ENCODE measurements at places on chromosomes 2 and 18.

DNA sequence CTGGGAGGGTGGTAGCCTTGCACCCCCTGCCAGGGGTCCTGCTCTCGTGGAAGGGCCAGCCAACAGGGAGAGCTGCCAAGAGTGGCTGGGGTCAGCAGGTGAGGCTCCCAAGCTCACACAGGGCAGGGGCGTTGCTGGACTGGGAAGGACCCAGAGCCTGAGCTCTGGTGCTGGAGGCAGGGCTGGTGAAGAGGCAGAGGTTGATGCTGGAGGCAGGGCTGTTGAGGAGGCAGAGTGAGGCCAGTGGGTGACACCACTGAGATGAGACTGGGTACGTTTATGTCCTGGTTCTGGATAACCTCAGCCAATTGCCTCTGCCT, 7.0 kb downstream of the ADRA2B start:
- no peak for DNase-seq

DNA sequence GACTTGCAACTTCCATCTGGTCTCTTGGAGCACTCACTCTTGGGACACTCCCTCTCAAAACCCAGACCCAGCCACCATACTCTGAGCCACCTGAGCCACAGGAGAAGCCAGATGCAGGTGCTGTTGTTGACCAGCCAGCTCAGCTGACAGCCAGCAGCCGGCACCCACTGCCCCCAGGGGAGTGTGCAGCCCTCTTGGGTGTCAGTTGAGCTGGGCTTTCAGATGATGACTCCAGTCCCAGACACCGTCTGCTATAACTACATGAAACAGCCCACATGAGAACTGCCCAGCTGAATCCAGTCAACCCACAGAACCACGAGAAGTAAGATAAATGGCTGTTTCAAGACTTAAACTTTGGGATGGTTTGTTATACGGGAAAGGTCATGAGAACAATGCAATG, 10.7 kb upstream of the IGFBP2 start:
- DNase-seq, result no peak

DNA sequence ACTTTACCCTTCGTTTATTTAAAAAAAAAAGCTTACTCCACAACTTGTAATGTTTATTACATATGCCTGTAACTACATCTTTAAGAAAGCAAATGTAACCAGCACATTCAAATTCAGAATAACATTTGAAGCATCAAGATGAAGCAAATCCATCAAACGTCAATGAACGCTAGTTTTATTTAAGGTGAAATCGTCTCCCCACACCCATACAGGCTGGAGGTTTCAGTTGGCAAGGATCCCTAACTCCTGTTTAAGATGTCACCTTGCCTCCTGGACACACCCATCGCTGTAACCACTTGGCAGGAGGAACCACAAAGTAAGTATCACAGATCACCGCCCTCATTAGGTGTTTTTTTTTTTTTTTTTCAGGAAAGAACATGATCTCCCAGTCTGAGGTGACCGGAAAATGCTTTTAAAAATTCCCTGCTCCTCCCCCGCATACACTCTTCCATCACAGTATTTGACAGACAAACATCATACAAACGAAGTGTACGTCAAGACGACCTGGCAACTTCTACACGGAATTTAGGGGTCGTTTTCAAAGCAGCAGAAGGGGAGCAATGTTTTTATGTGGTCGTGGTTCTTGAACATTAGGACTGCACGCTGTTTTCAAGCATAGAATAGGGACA, 19.7 kb upstream of the STPG4 start:
- DNase-seq, result no peak

DNA sequence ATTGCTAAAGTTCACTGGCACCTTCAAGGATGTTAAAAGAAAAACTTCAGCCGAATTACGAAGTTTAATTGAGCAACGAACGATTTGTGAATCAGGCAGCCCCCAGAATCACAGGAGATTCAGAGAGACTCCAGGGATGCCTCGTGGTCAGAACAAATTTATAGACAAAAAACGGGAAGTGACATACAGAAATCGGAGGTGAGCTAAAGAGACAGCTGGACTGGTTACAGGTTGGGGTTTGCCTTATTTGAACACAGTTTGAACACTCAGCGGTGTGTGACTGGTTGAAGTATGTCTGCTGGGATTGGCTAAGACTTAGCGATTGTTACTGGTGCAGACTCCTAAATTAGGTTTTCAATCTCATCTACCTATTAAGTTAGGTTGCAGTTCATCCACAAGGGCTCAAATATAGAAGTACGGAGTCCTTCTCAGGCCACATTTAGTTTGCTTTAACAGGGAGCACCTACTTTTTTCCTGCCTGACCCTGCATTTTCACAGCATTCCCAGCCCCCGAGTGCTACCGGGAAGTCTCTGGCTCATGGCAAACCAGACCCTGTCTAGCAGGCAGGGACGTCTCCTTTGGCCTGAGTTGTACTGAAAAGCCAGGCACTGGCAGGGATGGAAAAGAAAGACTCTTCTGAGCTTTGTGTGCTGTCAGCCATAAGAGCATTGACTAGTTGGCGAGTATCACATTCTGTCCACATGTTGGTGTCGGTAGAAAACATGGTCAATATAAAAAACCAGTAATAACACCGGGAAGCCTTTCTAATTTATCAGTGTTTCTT, 41.1 kb downstream of the CDCA7 start:
- DNase-seq, result no peak

DNA sequence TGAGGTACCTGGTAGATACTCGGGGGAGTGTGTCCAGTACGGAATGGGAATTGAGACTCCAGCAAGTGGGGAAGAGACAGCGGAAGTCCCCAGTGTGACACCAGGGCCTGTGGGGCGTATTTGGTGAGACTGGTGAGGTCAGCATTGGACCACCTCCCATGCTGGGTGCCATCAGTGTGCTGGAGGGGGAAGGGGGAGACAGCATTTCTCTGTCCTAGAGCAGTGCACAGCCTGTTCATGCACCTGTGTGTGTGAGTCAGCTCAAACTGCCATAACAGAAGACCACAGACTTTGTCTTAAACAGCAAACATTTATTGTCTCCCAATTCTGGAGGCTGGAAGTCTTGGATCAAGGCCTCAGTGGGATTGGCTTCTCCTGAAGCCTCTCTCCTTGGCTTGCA, 301.8 kb downstream of the GBX2 start:
- DNase-seq, result no peak

DNA sequence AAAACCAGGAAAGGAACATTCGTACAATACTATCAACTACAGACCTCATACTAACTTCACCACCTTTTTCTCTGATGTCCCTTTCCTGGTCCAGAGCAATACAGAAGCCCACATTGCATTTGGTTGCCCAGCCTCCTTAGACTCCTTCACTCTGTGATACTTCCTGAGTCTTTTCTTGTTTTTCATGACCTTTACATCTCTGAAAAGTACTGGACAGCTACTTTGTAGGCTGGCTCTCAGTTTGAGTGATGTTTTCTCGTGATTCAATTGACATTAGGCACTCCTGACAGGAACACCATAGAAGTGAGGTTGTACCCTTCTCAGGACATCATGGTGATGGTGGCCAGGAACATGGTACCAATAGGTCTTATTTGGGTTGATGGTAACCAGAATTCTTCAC, 185.9 kb upstream of the SLC39A10 start:
- DNase-seq, result no peak

GRCh38 chr2:232741294-232741693, 35.1 kb downstream of the KCNJ13 start:
- DNase-seq, result no peak

GRCh38 chr2:95296880-95297487, at the start of gene KCNIP3:
KCNIP3 (plus strand) TSS chr2:95297347; CDS start chr2:95297439, 92 bp downstream.
- DNase-seq, result no peak

- no peak for DNase-seq
These were observed 37.8 kb downstream of the PSTPIP2 start for GRCh38 chr18:46034230-46034629.

- no peak for DNase-seq
These were observed 271.3 kb downstream of the KCNS3 start for GRCh38 chr2:18149660-18150246.

- no peak for DNase-seq
These were observed 1312.3 kb upstream of the PIK3C3 start for GRCh38 chr18:40642692-40643229.

- no peak for DNase-seq
These were observed 154.8 kb upstream of the TFPI start for GRCh38 chr2:187709065-187709464.

- no peak for DNase-seq
These were observed 14.0 kb downstream of the OSBPL6 start for GRCh38 chr2:178208336-178208735.

DNA sequence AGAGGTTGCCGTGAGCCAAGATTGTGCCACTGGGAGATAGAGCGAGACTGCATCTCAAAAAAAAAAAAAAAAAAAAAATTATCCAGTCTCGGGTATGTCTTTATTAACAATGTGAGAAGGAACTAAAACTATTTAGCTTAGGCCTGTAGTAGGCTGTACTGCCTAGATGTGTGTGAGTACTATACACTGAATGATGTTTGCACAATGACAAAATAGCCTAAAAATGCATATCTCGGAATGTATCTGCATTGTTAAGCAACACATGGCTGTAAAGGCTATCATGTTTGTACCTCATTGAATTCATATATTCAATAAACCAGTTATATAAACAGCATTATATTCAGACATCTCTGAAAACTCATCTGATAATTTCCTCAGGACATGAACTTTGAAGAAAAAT, 191.2 kb upstream of the SESTD1 start:
- DNase-seq, result no peak

GRCh38 chr2:229838729-229839128, 83.1 kb downstream of the TRIP12 start:
- no peak for DNase-seq

DNA sequence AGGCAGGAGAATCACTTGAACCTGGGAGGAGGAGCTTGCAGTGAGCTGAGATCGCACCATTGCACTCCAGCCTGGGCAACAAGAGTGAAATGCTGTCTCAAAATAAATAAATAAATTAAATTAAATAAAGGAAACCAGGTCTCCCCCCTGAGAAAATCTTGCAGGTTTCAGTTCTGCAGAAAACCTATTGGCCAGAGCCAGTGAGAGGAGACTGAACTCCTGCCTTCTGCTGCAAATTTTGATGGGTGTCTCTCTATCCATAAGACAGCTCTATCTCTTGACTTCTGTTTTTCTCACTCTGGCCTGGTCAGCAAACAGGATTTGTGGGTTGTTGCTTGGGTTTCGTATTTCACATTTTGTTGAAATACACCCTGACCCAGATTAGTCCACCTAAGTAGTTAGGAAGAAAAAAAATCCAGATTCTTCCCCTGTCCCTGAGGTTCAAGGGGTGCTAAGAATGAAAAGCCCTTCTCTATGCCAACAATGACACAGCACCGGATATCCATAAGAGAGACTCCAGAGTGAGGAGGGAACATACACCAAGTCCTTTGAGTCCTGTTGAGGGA, 86.7 kb upstream of the MAP4K4 start:
- no peak for DNase-seq

DNA sequence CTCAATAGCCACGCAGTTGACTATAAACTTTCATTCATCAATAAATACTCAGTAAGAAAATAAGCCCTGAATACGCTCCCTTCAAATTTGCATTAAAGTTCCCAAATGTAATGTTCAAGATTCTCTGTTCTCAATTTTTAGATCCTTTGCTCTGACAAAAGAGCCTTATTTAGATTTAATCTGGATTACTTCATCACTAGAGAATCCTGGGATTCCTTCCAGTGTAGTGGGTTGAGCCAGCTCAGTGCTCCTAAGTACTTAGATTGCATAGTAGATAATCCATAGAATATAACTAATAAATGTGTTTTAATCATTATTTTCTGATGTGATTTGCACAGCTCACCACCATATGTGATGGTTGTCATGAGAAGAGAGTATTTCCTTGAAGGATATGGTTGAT, 1286.2 kb downstream of the SUCLG1 start:
- DNase-seq, result no peak

- no peak for DNase-seq
These were observed 13.9 kb downstream of the ANTXR1 start for GRCh38 chr2:69026691-69027459.

DNA sequence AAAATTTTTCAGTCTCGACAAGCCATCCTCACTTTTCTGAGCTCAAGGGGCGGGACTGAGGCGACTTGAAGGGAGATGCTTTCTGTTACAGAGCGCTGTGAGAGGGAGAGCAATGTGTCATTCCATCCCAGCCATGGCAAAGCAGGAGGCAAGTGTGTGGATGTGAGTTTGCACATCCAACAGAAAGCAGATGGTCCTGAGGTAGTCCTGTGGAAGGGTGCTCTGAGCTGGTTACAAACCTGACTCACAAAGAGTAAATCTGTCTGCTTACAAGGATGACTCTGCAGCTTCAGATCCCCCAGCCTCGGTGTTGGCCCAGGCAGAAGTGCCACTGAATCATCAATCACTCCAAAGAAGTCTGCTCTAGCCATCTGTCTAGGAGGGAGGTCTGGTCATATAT, 482.0 kb upstream of the DCC start:
- DNase-seq, result no peak

DNA sequence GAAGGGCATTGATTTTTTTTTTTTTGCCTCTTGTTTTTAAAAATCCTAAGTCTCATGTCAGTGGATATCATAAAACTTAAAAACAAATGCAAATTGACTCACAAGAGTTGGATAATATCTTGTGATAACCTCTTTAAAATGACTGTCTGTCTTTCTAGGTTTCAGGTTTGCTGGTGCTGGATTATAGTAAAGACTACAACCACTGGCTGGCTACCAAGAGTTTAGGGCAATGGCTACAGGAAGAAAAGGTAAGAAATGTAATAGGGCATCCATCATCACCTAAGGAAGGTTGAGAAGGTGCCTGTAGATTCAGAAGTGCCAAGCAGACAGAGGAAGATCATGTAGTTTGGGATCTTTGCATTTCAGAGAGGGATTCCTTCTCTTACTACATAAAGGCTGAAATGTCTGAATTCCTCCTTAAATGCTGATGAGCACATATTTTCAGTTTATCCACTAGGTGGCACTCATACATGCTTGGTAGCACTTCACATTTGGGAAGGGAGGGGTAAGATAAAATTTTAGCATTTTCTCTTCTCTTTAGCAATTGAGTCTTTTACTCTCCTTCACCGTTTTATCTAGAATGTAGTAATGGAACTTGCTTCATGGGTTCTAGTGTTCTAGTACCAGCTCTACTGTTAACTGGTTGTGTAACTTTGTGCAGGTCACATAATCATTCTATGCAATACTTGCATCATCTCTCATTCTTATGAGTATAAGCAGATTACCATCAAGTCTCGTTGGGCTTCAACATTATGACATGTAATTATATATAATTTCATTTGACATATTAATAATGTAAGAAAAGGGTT, 21.1 kb downstream of the CPS1 start:
- no peak for DNase-seq

DNA sequence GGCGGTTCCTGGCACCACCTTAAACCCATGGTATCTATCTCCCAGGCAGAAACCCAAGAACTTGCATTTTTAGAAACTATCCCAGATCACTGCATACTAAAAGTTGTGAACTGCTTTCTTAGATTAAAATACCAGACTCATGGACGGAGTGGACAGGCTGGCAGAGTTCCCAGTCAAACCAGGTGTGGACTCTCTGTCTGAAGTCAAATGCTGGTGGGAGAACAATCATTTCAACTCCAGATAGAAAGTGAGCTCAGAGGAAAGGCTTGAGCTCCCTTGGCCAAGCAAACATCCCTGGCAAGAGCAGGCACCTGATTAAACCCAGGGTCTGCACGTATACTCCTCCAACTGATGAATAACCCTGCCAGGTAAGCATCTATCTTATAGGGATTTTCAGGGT, 19.5 kb downstream of the NXPH2 start:
- no peak for DNase-seq

GRCh38 chr2:229273723-229274338, 2.7 kb upstream of the PID1 start:
- no peak for DNase-seq

GRCh38 chr18:73653827-73654226, 493.8 kb downstream of the FBXO15 start:
- no peak for DNase-seq

GRCh38 chr18:55115606-55116005, 156.3 kb upstream of the CCDC68 start:
- DNase-seq, result no peak

- no peak for DNase-seq
These were observed 302.1 kb downstream of the HRH4 start for GRCh38 chr18:24762511-24762910.

Data from activated gamma-delta T cell (primary cell).